ENCODE measurements at places on chromosomes 2 and 18.

GRCh38 chr2:170895023-170895757, 33.9 kb upstream of the GORASP2 start:
- DNase-seq = no peak

DNA sequence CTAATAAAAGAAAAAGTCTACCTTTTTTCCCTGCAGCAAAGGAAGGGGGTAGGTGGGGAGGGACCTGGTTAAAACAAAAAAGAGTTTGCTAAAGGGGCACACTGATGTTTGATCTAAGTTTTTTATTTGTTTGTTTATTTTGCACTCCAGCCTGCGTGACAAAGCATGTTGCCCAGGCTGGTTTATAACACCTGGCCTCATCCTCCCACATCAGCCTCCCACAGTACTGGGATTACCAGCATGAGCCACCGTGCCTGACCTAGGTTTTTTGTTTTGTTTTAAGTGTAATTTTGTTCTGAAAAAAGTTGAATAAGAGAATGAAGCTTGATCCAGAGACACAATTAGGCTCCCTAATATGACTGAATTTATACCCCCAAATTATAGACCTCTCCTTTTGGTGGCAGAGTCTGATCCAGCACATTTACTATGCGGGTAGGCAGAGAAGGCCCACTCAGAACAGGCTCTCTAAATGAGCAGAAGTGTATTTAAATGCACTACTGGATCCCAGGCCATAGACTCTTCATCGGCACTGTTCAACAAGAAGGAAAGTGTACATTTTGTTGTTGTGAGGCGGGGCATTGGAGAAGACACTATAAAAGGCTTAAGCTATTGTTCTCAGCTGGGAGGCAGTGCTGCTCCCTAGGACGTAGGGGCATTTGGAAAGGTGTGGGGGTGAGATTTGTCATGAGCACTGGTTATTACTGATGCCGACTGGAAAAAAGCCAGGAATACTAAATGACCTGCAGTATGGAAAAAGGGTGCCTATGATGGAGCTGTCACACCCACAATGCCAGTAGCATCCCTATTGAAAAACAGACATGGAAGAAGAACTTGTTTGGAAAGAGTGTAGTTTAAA, 32.4 kb downstream of the MRPS9 start:
- DNase-seq = no peak

DNA sequence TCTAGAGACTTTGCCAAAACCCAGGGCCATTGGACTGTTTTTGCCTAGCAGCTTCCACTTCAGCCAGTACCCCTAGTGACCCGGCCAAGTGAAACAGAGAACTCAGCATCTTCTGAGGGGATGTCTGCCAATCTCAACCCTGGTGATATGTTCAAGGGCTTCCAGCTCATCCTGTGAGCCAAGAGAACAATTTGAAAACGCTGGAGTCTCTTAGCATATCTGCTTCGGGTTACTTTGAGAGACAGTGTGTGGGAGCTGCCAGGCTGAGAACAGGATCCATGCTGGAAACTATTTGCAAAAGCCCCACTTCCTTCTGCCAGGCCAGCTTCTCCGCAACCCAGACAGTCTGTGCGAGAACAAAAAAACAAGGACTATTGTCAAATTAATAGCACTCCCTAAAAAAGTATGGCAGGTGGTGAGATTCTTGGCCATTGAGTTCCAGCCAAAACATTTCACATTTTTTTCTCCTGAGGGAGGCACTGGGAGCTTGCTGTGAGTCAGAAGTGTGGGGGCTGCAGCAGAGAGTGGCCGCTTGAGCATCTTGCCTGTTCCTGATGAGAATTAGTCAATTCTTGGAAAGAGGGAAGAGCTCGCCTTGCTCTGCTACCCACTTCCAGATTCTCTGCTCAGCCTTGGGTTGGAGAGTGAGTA, 395.6 kb upstream of the TRIB2 start:
- no peak for DNase-seq

DNA sequence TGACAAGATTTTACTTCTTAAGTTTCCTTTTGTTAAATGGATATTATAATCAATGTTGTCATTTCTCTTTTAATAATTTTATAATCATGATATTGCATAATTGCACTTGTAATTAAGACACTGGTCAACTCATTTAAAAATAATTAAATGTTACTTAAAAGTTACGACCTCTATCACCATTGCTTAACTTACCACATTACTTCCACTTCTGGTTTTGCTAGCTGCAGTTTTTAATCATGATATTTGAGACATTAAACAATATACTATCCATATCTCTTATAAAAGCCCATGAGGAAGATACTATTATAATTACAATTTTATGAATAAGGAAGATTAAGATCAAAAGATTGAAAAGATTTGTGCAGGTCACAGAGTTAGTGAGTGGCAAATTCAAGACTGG, 502.0 kb downstream of the RNF144A start:
- no peak for DNase-seq

DNA sequence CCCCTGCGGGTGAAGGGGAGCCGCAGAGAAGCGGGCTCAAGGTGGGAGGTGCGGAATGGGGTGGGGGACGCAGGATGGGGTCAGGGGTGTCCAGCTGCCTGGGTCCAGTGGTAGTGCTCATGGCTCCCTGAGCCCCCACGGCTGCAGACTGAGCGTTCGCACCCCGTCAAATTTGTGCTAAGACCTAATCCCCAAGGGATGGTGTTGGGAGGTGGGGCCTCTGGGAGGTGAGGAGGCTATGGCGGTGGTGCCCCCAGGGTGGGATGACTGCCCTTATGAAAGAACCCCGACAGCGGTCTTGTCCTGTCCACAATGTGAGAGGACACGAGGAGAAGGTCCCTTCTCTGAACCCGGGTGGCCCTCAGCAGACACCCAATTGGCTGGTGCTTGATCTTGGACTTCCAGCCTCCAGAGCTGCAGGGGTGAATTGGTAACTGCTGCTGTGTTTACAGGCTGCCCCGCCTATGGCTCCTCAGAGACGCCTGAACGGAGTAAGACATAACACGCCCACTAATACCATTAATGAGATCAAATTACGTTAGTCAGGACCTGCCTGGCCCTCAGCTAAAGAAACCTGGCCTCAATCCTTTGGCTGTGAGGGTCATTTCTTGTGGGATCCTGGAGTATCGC, 42.6 kb downstream of the PXDN start:
- DNase-seq = no peak

DNA sequence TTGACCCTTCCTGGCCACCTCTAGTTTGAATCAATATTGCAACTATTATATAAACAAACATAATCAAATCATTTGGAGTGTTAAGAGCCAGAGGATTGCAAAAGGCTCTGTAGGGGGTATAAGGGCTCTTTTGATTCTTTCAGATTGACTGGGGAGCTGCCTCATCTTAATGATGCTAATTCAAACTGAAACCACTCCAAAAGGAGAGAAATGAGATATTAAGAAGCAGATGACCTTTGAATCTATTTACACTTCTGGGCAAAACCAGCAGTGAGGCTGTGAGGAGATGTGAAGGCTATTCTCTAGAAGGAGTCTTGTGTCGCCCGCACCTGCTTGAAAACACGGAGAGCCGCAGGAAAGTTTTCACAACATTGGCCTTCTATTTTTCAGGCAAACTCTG, 311.2 kb upstream of the CRIM1 start:
- no peak for DNase-seq

- DNase-seq = no peak
Measured at GRCh38 chr18:48832938-48833700, 117.6 kb downstream of the SMAD7 start.

DNA sequence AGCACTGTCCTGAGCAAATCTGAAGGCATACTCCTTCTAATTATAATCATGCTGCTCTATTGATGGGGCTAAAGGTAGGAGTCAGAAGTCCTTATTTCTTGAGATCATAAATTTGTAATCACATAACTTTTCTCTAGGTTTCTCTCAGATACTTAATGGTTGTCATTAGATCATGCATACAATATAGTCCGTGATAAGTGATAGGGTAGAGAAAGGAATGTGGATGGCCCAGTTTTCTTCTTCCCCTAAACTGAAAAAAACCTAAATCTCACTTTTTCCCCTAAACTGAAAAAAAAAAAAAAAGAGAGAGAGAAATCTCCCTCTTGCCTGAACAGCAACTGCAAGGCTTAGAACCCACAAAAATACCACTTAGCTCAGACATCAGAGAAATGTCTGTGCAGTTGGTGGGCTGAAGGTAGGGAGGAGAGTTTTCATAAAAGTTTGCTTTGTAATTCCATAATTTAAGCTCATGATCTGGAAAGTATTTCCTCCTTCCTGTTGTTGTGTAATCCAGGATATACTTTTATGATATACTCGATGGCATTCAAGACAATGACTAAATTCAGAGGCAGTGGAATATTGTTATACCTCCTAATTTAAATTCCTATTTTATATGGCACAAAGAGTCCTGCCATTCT, 79.3 kb upstream of the ITPRID2 start:
- DNase-seq = no peak

GRCh38 chr2:72178551-72178950, 30.9 kb upstream of the CYP26B1 start:
- no peak for DNase-seq

- DNase-seq = no peak
Measured at GRCh38 chr2:170298861-170299429, 121.0 kb downstream of the MYO3B start.

- no peak for DNase-seq
Measured at GRCh38 chr2:241961454-241961853, 91.9 kb downstream of the RTP5 start.

DNA sequence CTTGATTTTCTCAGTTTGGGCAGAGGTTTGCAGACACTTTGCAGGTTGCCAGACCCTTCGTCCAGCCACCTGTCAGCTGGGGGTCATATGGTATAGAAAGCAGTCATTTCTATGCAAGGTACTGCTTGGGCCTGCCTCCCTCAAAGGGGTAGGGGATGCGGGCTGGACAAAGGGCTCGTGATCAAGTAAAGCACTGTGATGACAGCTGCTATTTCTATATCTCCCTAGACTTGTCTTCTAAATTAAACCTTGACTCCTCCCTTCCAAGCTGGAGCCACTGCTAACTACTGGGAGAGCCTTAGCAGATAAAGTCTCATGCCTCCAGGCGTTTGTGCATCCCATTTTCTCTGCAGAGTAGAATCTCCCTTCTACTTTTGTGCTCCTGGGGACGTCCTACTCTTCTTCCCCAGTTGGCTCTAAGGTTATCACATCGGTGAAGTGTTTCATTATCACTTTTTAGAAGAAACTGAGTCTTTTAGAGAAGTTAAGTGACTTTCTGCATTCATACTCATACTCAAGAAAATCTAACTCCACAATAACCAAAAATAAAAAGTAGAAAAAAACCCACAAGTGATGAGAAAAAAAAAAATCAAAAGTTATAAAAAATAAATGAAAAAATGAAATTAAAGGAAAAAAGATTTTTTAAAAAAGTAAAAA, 710 bp upstream of the XRCC5 start:
- no peak for DNase-seq

GRCh38 chr2:188388831-188389230, 97.2 kb downstream of the GULP1 start:
- DNase-seq = no peak

DNA sequence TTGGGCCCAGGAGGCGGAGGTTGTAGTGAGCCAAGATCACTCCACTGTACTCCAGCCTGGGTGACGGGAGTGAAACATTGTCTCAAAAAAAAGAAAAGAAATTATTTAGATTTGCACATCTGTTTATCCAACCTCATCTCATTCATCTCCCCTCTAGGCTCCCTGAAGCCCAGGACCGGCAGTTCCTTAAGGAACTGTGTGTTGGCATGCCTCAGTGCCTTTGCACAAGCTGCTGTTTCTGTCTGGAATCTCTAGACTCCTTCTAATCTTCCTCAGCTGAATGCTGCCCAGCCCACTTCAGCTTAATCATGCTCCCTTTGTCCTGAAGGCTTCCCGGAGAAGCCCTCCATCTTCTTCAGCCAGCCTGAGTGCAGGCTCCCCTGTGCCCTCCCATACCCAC, 10.9 kb upstream of the RFX8 start:
- DNase-seq = no peak

- DNase-seq = no peak
Measured at GRCh38 chr18:63783394-63783793, 8.2 kb downstream of the SERPINB7 start.

DNA sequence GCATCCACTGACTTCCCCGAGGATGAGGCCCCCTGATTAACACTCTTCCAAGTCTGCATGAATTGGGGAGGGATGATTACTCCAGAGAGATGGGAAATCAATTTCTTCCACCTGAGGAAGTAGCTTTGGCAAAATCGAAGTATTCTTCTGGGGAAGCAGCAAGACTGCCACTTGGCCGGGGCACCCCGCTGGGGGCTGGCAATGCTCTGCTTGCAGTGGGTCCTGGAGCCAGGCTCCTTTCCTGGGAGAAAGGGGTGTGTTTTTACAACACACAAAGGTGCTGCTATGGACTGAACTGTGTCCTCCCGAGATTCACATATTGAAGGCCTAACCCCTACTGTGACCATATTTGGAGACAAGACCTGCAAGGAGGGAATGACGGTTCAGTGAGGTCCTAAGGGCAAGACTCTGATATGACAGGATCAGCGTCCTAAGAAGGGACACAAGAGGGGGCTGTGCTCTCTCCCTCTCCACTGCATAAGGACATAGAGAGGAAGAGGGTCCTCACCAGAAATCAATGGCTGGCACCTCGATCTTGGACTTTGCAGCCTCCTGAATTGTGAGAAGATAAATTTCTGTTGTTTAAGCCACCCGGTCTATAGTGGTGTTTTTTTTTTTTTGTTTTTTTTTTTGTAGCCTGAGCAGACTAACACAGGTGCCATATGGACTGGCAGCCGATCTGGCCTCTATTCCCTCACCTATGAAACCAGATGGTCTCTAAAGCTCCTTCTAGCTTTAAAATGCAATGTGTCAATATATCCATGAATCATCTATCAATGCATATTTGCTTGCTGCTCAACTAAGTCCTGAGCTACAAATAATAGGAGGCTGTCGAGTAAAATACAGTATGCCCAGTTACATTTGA, 3.6 kb upstream of the SMARCAL1 start:
- DNase-seq = no peak

DNA sequence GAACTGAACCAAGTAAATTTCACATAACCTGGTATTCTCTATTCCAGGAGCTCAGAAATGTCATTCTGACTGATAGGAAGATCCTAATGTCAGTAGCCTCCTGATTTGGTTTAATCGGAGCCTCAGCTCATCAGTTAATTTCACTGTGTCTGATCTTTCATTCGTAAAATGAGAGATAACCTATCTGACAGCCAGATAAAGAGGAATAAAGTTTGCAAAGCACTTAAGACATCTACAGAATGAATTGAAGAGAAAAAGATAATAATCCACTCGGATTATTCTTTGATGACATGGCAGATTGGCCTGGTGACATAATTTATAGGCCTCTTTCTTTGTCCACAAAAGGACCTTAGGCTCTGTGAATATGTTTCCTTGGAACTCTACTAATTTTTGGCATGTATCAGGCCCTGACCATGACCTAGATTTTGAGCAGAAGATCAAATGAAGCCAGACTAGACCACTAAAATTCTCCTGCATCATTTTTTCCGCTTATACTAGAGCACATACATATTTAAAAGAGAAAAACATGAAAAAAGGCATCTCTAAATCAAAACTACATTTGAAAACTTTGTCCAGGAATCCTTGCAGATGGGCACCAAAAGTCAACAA, 312.4 kb downstream of the MTX2 start:
- no peak for DNase-seq

GRCh38 chr2:188966728-188967440, 7.3 kb upstream of the COL3A1 start:
- no peak for DNase-seq

GRCh38 chr2:126808929-126809328, 89.8 kb upstream of the TEX51 start:
- DNase-seq = no peak

GRCh38 chr18:42477267-42477666, 522.2 kb downstream of the PIK3C3 start:
- no peak for DNase-seq

- DNase-seq = no peak
Measured at GRCh38 chr2:219291910-219292490, 12.8 kb downstream of the DNAJB2 start.

Measured in cerebellar nuclear complex (tissue), 1 donor.